ENCODE measurements at places on chromosomes 1 and 21.

- DNase-seq: no peak
These were observed 22.8 kb upstream of the CFAP126 start for GRCh38 chr1:161390559-161390858.

- no peak for DNase-seq
These were observed 78.7 kb upstream of the VAV3 start for GRCh38 chr1:108043707-108044106.

DNA sequence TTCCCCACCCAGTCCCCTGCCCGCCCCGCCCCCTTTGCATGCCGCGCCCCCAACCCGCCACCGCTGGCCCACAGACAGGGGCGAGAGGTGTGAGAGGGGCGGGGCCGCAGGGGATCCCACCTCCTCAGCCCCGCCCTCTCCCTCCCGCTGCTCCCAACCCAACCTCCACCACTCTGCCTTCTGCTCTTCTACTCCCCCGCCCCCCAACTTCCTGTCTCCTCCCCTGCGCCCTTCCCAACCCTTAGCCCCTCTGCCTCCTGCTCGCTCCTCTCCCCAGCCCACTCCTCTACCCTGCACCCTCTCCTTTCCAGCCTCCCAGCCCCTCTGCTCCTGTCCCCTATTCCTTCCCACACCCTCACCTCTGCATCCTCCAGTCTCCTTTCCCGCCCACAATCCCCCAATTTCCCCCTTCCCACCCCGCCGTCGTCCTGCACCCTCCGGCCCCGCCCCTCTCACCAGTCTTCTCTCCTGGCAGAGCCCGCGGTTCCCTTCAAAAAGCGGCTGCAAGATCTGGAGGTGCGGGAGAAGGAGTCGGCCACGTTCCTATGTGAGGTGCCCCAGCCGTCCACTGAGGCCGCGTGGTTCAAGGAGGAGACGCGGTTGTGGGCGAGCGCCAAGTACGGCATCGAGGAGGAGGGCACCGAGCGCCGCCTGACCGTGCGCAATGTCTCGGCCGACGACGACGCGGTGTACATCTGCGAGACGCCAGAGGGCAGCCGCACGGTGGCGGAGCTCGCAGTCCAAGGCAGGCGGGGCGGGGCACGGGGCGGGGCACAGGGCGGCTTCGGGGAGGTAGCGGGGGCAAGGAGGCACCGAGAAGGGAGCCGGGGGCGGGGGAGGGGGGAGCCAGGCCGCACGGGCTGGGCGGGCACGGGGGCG is 5.4 kb downstream of the OBSCN start:
- DNase-seq: peak; percentile 91

GRCh38 chr1:36961062-36961615 is 73.2 kb downstream of the GRIK3 start:
- DNase-seq: no peak

- no peak for DNase-seq
These were observed 8.6 kb upstream of the PIGV start for GRCh38 chr1:26779098-26779668.

- DNase-seq: no peak
These were observed 167.4 kb downstream of the TNFSF18 start for GRCh38 chr1:172883387-172883791.

DNA sequence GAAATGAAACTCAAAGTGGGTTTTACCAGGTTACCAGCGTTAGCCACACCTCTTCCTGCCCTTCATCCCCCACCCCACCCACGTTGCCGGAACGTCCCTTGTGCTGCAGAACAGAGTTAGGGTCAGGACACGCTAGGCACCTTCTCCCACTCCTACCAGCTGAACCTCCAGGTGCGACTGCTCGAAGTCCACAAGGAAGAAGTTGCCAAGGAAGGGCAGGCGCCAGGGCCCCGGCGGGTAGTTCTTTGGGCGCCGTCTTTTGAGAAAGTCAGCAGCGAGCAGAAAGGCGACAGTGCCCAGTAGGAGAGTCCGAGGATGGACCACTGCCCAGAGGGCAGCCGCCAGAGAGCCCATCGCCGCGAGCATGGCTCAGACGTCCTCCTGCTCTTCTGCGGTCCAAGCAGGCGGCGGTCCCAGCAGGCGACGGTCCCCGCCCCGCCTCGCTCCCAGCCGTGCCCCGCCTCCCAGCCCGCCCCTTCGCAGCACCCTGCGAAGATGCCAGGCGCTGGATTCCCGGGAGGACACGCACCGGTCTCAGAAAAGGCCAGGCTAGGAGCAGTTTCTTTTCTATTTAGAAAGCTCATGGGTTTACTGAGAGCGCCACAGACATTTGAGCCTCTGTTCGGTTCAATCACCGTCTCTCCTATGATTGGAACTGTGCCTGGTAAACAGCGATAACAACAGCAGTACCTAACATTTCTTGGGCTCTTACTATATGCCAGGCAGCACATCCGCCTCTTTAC is at the start of gene CYP2J2:
CYP2J2 (minus strand) TSS at position 393 of the 743 bp plus-strand sequence; CDS start at position 366, 27 bp downstream.
- DNase-seq: peak; percentile 33

GRCh38 chr1:204992998-204993314 is 50.1 kb upstream of the CNTN2 start:
- DNase-seq: no peak

GRCh38 chr1:85351202-85351828 is 74.9 kb upstream of the BCL10 start:
- DNase-seq: no peak

DNA sequence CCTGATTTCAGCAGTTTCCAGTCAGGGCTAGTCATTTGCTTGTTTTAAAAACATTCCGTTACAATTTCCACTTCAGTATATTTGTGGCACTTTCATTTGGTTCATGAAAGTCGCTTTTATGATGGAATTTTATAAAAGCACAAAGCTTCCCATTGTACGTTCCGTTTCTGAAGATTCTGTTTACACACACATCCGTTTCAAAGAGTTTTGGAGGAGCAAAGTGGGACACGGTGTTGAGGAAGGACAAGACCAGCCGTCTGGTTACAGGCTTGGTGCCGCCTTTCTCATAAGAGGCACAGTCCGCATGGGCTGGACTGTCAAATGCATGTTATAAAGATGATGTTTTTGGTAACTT is 60.3 kb downstream of the FAAP20 start:
- DNase-seq: no peak

GRCh38 chr1:22636353-22636752 is at the start of gene C1QA:
C1QA (plus strand) TSS chr1:22636628; CDS start chr1:22637617, 989 bp downstream.
- DNase-seq: no peak

DNA sequence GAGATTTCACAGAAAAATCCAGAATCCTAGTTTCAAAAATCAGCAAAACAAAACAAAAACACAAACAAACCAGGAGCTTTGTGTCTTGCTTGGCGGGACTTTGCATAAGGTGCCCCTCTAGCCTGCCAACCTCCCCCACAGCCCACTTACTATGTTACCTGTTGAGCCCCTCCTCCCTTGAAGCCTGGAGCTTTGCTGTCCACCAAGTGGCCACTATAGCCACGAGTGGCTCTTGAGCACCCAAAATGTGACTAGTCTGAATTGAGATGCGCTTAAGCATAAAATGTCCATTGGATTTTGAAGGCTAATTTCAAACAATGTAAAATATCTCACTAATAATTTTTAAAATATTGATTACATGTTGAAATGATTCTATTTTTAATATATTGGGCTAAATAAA is 12.2 kb downstream of the TFAP2E start:
- DNase-seq: no peak

DNA sequence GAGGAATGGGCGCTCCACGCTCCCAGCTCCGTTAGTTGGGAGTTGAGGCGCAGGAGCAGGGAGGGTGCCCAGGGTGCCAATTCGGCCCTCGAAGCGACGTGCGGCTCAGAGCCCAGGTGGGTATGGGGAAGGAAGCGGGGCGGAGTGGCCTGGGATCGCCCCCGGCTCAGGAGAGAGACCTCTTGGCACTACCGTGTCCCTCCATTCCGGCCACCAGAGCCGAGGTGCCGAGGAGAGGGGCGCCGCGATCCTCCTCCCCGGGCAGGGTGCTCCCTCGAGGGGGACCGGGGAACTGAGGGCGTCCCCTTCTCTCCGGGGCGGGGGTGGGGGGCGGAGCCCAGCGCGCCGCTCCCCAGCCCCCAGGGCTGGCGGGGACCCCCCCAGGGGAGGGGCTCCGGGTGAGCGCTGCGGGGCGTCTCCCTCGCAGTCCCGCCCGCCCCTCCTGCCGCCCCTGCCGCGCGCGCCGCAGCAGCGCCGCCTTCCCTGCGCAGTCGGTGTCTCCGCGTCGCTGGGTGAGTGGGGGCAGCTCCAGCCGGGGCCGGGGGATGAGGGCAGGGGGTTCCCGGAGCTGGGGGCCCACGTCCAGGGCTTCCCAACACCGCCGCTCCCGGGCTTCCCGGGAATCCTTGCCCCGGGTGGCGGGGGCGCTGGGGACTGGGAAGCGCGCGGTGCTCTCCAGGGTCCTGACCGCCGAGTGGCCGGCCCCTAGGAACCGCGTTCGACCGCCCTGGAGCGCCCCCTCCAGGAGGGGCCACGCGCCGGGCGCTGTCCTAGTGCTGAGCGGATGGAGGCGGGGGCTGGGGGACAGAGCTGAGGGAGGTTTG is at the start of gene HPCA:
HPCA (plus strand) TSS at position 488 of the 824 bp plus-strand sequence. CDS start 2,408 bp downstream, outside the sequence.
- no peak for DNase-seq

GRCh38 chr21:27024301-27024700 is 57.4 kb upstream of the ADAMTS5 start:
- DNase-seq: no peak

- DNase-seq: no peak
These were observed 16.5 kb downstream of the CCDC30 start for GRCh38 chr1:42479621-42480020.

DNA sequence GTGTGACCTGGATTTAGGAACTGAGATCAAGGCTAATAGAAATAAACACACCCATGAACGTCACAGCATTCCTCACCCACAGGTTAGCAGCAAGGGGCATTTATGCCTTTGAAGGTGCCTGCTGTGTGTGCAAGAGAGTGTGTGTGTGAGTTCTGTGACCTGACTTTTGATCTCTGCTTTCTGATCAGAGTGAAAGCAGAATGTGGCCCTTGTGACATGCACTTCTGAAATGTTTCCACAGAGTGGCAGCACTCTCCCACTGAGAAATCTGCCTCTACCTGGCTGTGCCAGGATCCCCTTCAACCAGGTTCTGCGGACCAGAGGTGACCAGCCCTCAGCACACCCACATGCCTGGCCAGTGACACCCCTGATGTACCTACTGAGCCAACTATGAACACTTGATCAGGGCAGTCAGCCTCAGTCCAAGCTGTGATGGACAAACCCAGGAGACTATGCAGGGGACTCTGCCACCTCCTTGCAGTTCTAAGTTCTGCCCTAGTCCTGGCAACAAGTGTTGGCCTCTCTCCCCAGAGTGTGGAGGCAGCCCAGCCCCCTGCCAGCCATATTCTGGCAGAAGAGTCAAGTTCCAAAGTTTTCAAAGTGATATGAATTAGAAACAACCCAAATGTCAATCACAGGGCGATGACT is 41.0 kb downstream of the RXRG start:
- DNase-seq: no peak

All from prostate gland (tissue), 2 donors.